Stimulated activated CD4-positive, alpha-beta T cell treated with anti-CD3 and anti-CD28 coated beads, Interleukin-1b, Interleukin-23, amount 100 ng/mL, for 1 hour (primary cell): ENCODE measurements at places on chromosomes 1 and 21.

DNA sequence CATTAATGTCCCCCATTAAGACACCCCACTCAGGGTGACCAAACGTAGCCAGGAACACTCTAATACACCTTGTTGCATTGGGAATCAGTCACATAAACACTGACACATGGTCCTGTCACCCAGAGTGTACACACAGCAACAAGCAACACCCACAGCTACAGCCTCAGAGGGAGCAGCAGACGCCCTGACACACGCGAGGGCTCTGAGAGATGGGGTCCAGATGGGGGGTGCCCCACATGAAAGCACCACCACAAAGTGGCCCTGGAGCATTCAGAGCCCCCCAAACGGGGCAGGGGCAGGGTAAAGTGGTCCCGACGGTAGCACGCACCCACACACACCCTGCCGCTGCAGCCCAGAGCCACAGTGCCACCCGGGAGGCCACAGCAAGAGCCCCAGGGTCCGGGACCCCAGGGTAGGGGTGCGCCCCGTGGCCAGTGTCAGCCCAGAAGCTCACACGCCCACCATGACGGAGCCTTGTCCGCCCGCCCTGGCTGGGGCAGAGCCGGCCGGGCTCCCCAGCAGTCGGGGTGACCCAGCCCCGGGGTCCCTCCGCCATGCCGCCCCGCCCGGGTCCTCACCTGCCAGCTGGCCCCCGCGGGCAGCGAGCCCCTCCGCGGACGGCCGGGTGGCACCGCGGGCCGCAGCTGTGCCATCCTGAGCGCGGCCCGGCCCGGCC is 47.3 kb downstream of the RAP1GAP start:
- DNase-seq, result no peak

DNA sequence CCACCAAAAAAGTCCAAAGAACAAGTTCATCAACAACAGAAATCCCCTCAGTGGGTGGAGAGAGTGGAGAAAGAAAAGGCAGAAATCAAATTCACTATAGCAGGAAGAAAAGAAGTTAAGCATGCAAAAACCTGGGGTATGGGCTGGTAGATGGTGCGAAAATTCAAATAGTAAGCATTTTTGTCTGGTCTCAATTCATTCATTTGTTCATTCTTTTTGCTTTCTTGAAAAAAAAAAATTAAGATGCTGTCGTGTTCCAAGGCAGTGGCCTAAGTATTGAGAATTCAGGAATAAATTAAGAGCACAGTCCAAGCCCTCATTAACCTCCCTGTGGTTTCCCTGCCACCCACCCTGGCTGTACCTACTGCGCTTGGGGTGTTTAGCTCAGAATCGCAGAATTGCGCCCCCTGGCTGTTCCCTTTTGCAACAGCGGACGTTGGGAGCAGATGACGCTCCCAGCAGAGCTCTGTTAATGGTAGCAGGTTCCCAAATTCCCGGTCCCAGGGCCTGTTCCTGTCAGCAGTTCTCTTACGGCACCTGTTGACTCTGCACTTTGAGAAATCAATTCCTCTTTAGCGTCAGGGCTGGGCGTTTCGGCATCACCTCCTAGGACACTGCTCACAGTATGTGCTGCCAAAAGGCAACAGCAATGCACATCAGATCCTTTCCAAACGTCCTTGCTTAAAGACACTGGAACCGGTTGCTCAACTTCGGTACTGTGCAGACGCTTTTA is 34.0 kb upstream of the SSX2IP start:
- DNase-seq, result no peak

- DNase-seq, result no peak
Measured at GRCh38 chr1:159889202-159889601, 10.8 kb downstream of the CFAP45 start.

DNA sequence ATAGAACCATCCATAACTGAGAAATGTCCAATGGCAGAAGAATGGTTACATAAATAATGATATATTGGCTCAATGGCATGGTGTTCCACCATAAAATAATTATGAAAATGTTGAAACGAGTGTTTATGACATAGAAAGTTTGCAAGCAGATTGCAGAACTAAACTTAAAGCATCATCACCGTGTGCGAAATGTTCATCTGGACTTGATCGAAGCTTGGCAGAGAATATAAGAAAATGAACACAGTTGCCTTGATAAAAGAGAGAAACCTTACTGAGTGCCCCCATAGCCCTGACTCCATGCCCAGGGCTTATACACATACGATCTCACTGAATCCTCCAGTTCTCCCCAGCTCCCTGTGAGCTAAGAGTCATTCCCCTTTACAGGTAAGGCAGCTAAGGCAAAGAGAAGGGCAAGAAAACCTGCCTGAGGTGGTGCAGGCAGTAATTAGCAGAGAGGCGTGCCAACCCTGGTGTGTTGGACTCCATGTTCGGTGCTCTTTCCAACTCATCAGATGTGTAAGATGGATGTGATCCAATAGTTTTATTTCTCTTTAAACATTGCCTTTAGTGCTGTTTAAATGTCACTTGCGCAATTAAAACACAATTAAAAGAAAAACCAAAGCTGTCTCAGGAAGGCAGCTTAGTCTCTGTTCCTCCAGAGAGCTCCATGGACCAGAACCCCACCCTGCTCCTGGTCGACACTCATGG is 21.8 kb upstream of the SPOCD1 start:
- DNase-seq, result no peak

DNA sequence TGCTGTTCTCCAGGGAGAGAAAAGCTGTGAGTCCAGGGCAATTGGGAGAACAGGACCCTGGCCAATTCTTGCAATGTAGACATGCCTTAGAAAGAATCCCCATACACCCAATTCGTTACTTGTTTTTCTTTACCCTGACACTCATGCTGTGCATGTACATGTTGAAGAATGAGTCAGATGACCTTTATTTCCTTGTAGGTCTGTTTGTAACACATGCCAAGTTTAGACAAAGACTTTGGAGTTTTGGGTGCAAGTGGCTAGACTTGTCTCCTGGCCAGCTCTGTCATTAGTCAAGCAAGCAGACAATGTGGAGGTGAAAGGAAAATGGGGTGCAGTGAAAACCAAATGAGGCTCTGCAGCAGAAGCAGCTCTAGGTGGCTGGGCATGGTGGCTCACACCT is 38.1 kb downstream of the GNPAT start:
- DNase-seq, result no peak

GRCh38 chr1:23838401-23838866 is 13.2 kb upstream of the HMGCL start:
- DNase-seq, result peak; percentile 42

- no peak for DNase-seq
Measured at GRCh38 chr21:41095983-41096382, 72.0 kb upstream of the BACE2 start.

- no peak for DNase-seq
Measured at GRCh38 chr1:65751961-65752360, 40.7 kb upstream of the PDE4B start.

DNA sequence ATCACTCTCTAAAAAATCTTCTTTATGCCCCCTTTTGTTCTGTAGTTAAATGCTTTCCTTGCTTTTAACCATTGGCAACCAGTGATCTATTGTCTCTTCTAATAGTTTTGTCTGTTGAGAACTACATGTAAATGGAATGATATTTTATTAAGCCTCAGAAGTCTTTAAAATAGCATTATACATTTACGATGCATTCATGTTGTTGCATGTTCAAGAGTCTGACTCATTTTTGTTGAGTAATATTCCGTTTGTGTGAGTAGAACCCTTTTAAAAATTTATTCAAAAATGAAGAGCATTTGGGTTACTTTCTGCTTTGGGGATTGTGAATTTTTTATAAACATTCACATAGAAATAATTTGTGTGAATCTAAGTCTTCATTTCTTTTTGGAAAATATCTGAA is 1352.9 kb downstream of the NCAM2 start:
- DNase-seq, result no peak

DNA sequence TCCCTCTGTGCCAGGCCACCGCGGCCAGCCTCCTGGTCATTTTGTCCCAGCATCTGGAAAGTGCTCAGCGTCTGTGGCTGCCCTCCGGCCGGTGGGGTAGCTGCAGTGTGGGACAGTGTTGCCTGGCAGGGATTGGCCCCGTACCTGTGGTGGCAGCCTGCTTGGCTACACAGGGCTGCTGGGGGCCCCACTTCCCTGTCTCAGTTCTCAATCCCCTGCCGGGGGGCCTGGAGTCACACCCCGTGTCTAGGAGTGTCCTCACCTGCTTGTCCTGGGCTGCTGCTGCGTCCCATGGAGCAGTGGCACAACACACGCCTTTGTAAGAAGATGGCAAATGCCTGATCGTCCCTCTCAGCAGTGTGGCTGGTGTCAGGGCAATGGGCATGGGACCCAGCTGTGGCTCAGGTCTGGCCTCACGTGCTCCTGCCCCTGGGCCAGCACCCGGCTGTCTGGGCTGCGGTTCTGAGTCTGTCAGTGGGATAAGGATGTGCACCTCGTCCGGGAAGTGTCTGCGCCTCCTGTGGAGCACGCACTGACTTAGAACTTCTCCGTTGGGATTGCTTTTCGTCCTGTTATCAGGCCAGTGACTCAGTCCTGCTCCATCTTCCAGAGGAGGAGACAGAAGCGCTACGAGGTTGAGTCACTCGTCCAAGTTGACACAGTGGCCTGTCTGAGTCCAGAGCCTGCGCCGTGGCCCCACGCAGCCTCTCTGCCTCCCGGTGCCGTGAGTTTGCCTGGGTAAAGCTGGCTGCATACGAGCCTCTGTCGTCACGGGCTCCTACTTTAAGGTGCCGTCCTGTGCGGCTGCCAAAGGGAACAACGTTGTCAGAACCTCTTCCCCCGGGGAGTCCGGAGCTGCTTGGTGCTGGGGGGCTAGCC is 41.0 kb downstream of the CRYAA start:
- no peak for DNase-seq

GRCh38 chr1:58982259-58982998 is 198.6 kb upstream of the JUN start:
- DNase-seq, result no peak

DNA sequence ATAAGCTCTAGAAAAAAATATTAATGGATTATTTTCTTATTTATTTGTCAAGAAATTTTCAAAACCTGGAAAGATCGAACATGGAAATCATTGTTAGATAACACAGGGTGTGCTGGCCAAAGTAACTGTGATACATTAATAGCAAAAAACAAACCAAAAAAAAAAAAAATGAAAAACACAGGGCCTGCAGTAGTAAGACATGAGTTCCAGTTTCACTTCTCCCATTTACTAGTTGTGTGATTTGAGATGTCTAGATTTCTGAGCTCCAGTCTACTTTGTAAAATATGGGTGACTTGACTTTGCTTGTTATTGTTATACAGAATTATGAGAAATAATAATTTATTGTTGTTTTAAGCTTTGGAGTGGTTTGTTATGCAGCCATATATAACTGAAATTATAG is 13.6 kb downstream of the FAM177B start:
- DNase-seq, result no peak

DNA sequence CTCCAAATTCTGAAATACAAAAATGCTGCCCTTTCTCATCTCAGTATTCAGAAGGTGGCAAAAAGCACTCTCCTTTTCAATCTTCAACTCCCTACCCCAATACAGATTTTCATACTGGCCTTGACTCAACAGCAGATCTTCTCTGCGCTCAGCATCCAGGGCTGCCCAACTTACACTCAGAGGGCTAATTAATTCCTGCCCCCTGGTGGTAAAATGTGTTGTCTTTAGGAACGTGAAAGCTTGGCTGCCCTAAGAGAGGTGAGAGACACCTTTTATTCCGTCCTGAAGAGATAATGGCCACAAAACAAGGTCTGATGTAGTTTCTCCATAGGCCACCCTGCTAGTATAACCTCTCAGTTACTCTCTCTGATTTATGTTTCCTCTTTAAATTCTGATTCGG is 25.0 kb downstream of the KRTAP24-1 start:
- DNase-seq, result no peak

DNA sequence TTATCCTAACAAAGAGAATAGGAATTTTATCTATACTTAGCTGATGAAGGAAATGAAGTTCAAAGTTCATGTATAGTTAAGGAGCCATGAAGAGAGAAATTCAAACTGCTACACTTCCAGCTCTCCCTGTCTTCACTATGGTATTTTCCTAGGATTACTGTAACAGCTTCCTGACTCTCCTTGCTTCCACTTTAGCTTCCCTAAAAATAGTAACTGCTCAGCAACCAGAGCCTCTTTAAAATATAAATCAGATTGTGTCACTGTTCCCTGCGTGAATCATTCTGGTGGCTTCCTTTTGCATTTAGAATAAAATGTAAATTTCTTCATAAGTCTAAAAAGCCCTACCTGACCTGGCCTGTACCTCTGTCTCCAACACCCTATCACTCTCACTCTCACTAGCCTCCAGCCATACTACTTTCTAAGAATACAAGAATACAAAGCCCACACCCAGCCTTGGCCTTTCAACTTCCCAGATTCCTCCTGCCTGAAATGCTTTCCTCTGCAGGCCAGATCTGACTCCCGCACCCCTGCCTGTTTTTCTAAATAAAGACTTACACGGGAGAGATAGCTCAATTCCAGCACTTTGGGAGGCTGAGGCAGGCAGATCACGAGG is 30.5 kb downstream of the OR10J1 start:
- DNase-seq, result no peak

DNA sequence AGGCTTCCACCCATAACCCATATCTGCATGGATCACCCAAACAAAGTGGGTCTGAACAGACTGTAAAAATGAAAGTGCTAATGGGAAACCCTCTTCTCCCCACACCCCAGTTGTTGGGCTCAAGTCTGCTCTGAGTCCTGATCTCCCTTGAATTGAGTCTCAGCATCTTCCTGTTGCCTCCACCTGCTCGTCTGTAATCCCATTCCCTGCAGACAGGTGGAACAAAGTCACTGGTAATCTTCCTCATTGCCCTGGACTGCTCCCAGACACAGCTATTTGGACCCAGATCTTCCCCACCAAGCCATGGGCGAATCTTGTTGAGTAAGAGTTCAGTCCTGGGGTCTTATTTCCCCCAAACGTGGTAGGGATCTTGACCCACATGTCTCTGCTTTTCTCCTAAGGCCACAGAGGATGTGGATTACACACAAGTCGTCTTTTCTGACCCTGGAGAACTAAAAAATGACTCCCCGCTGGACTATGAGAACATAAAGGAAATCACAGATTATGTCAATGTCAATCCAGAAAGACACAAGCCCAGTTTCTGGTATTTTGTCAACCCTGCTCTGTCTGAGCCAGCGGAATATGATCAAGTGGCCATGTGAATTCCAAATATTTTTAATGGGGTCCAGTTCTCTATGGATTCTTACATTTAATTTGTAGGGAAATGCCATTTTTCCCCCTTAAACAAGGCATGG is 15.7 kb downstream of the AVPR1B start:
- DNase-seq, result no peak

DNA sequence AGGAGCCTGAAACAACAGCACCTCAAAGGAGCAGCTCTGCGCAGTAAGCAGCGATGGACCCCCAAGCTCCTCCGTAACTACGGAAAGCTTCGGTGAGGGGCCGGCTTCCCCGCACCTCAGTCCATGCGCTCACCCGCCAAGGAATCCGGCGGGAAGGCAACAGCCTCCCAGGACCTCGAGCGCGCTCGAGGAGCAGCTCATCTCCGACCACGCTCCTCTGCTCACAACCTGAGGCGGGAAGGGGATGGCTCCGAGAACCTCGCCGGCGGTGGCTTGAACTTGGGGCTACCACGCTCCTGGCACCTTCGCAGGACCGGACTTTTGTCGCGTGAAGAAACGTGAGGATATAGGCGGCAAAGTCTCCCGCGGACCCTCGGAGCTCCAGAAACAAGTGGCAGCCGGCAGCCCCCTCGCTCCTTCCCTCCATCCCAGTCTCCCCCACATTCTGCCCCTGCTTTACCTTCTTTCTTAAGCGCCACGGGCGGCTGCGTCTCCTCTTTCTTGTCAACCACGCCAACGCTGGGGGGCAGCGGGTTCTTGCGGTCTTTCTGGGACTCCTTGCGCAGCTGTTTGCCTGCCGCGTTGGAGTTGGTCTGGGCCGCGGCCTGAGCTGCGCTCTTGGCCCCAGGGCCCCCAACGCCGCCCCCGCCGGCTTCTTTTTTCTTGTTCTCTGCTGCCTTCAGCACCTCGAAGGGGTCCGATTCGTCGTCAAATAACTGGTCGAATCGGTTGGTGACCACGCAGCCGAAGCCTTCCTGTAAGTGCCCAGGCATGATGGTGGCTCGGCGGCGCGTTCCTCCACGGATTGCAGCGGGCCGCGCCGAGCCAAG is 459 bp downstream of the SERBP1 start:
- no peak for DNase-seq
